ENCODE measurements at places on chromosomes 5 and 9.

DNA sequence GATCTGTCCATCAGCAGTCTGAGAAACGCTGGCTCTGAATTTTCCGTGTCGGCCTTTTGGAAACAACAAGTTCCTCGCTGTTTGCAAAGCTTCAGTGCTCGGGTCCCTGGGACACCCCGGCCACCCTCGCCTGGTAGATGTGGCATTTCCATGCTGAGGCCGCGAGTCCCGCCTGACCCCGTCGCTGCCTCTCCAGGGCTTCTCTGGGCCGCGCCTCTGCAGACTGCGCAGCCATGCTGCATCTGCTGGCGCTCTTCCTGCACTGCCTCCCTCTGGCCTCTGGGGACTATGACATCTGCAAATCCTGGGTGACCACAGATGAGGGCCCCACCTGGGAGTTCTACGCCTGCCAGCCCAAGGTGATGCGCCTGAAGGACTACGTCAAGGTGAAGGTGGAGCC lies 4.7 kb downstream of the NTNG2 start:
- no peak for DNase-seq

GRCh38 chr5:140607031-140607430 lies 25.9 kb downstream of the CD14 start:
- DNase-seq: no peak

DNA sequence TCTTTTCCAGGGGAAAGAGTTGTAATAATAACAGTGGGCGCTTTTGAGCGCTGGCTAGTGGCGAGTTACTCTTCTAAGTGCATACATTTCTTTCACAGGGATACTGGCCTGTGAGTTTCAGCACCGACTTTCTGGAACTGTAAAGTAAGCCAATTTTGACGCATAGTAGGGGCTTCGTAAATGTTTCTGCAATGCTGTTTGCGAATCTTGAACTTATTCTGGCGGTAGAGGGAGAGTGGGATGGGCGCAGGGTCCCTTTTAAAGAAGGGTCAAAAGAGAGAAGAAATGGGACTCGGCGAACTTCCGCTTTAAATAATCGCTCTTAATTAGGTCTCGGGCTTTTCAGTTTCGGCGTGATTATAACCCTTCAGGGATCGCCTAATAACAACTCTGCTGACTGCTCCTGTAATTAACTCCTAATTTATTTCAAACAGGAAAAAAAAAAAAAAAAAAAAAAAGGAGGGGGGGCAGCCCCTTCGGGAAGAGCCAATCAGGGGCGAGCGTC lies 351 bp upstream of the MSX2 start:
- DNase-seq: no peak

DNA sequence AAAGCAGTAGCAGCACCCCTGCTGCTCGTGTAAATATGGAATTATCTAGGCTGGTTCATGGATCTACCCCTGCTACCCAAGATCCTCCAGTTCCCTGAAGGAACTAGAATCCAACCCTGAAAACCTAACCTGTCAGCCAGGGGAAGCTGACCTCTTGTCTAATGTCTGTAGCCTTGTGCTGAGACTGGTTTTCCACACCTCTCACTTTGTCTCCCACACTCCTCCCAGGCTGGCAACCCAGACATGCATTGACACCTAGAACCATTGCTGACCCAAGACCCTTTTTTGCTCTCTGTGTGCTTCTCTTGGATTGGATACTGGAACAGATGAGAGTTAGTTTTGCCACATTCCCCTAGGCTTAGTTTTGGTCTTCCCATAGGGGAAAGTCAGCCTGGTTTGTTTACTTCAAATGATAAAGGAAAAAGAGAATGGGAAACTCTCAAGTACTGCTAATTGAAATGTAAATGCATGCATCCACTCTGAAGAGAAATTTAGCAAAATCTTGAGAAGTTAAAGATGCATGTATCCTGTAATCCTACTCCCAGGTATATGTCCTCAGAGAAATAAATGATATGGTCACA lies 36.6 kb upstream of the NR4A3 start:
- DNase-seq: no peak

- DNase-seq: no peak
Observed at GRCh38 chr5:3933966-3934365, 338.3 kb downstream of the IRX1 start.

DNA sequence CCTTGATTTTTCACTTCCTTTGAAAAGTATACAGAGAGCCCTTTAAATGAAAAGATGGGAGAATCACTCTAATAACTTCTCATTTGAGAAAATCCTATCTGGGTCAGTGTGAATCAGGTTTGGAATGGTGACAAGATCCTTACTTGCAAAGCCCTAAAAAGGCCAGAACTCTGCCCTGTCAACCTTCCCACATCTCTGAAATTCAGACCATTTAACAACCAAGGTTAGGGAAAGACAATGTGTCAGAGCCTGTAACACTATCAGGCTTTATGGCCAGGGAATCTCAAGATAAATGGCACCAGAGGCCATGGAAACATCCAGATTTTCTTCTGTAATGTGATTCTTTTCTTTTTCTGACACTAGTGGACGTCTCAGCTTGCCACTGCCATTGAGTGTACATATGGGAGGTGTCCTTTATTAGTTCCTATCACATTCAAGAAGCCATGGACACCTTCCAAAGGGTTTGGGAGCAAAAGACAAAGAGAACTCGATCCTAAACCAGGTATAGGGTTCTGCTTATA lies 165.7 kb upstream of the GPR151 start:
- no peak for DNase-seq

DNA sequence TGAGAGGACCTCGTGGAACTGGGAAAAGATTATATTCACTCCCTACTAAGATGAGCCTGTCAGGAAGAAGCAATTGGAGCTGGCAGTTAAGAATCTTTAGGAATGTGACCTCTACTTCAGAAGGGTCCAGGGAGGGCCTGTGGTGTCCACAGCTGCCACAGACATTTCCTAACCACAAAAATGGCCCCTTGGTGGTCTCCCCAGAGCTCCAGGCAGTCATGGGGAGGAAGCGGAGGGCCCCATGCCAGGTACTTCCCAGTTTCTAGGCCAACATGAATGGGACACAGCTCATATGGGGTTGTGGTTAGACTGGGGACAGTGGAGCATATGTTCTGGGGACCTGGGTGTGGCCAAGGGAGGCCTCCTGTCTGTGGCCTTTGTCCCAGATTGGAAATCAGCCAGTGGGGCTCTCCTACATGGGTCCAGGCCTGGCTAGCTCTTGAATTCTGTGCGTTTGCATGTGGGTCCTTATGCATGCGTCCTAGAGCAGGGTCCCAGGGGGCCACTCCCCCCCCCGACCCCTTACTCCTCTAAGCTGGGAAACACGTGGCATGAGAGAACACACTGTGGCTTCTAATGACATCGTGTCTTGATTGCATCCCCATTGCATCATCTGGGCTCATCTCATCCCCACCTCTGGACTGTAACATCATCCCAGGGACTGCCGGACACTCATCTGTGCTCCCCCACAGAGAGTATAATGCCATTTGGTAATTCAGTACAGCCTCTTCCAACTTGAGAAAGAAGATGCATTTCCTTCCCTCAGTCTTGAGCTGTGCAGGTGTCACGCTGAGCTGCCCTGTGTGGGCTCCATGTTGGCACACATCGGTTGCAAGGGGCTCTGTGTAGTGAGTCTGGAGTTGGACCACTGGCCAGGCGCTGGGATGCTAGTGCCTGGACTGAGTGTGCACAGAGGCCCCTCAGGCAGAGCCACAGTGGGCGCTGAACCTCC lies 31.3 kb downstream of the IRF1 start:
- DNase-seq: no peak
